Erythroblast (primary cell): ENCODE measurements at places on chromosomes 6 and 20.

- no peak for DNase-seq
These were observed 114.9 kb downstream of the MAP3K5 start for GRCh38 chr6:136677344-136677743.

GRCh38 chr6:56091159-56091869, 156.1 kb downstream of the COL21A1 start:
- no peak for DNase-seq

DNA sequence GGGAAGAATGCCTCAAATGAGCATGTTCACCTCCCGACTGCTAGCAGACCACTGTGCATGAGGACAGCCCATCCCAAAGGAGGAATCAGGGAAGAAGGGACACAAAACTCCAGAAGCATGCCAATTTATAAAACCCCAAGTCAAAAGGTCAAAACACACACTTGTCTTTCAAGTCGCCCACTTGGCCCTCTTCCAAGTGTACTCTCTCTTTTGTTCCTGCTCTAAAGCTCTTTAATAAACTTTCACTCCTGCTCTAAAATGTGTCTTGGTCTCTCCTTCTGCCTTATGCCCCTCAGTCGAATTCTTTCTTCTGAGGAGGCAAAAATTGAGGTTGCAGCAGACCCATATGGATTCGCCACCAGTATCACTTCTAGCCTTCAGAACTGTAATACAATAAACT, 33.9 kb upstream of the TPBG start:
- no peak for DNase-seq

- DNase-seq: no peak
These were observed 62.6 kb upstream of the PMEPA1 start for GRCh38 chr20:57772349-57772964.

DNA sequence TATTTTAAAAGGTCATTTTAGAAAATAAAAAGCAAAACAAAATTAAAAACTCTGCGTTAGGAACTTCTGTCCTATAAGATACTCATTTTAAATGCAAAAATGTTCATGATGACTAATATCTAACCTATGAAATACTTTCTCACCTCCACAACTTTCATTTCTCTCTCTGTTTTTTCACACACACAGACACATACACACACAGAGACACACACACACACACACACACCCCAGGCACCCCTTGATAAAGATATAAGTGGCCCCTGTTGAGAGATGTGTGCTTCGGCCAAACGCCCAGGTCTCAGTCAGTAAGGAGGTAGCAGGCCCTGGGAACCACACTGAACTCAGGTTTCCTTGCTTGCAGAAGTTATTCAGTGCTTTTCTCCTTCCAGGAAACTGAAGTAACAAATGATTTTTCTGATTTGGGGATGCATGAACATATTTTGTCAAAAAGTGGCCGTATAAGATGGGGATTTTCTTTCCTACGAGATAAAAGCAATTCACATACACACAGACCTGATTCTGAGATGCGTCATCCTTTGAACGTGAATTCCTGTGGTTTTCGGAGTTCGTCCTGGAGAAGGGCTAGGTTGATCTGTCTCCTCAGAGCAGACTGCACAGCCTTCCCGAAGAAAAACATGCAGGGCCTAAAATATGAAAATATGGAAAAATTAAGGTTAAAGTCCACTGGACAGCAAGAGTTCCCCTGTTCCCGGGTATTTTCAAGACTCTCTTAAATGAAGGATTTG, 306.8 kb upstream of the FOXQ1 start:
- no peak for DNase-seq

- no peak for DNase-seq
These were observed 14.8 kb downstream of the AKAP12 start for GRCh38 chr6:151254451-151255081.

DNA sequence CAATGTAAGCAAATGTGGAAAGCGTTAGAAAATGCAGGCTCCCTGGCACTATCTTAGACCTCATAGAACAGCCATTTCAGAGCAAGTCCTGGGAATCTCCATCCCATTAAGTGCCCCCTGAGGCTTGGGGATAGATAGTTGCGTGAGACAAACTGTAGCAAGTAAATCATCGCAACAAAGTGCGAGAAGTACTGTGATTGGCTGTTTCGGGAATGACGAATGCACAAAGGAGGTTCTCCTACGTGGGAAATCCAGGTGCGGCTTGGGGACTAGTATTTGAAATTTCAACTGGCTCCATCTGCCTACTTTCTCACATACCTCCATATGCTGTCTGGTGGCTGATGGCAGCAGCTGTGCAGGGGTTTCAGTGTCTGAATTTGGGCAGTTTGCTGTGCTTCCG, 84.5 kb downstream of the PLEKHG1 start:
- no peak for DNase-seq

DNA sequence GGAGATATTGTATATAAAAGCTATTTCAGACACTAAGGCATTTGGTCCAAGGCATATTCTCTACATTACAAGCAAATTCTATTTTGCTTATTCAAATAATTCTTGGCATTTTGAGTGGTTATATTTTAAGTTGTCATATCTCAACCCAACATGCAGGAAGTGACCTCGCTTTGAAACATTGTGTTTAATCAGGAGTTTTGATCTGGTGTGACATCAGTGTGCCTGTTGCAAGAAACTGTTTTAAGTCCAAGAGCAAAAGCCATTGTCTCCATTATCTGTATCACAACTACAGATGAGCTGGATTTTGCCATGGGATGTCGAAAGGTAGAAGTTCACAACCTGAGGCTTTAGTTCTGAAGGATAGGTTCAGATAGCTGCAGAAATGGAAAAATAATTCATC, 509.9 kb upstream of the ID4 start:
- no peak for DNase-seq

DNA sequence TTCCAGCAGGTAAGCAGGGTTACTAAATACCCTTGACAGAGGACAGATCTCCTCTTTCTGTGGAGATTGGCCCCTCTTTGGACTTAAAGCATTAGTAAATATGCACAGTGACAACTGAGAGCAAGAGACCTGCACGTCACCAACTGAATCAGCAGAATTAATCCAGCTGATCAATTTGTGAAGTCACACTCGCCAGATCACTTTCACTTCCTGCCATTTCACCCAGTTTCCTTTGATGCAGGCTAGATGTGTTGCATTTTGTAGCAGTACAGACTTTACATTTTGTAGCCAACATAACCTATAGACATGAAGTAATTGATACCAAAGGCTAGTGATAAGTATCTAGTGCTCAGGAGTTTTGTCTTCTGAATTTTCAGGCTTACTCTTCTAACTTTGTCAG, 11.9 kb downstream of the SYNE1 start:
- no peak for DNase-seq

DNA sequence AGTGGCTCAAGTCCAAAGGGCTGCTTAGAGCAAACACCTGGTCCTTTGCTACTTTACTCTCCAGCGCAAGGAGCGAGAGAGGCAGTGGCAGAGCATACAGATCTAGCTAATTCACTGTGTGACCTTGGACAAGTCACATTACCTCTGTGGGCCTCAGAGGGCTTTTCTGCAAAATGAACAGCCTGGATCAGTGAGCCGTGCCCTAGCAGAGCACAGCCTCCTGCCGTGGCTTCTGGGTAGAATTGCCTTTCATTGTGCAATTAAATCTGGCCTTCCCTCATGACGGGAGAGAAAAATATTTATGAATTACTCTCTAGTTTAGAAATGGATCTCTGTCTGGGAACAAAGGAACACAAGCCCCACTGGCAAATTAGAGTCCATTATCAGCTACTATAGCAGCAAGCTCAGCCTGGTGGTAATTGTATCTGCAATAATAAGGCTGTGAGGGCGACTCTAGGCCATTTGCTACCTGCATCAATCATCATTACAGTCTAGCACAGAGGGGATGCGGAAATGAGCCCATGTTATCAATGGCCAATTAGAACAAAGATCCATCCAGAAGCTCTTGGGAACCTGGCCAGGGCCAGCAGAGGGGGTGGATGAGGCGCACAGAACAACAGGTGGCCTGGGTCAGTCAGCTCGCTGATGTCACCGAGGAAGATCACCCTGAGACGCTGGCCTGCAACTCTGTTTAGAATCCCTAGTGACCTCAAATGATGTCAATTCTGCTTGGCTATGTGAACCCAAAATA, 114.2 kb upstream of the LY86 start:
- DNase-seq: no peak

GRCh38 chr6:16511723-16512489, 249.4 kb downstream of the ATXN1 start:
- DNase-seq: no peak

DNA sequence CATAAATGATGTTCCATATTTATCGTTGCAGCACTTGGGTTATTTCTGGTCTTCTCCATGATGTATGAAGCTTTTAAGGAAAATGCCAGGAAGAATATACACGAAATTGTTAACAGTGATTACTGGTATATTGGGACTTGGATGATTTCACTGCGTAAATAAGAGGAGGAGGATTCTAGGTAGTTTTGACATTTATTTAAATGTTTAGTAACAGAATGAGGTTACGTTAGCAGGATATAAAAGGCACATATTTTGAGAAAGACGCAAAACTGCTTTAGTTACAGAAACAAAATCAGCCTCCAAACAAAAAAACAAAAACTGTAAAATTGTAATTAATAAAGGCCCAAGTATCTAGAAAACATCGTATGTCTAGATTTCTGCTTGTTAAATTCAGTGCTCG, 147.7 kb downstream of the JARID2 start:
- DNase-seq: no peak

- DNase-seq: no peak
These were observed 298.8 kb upstream of the MAP3K7 start for GRCh38 chr6:90885611-90886056.

- no peak for DNase-seq
These were observed 197.3 kb downstream of the ZFAND3 start for GRCh38 chr6:38016824-38017223.

GRCh38 chr6:149147195-149147594, 170.3 kb upstream of the TAB2 start:
- DNase-seq: no peak

DNA sequence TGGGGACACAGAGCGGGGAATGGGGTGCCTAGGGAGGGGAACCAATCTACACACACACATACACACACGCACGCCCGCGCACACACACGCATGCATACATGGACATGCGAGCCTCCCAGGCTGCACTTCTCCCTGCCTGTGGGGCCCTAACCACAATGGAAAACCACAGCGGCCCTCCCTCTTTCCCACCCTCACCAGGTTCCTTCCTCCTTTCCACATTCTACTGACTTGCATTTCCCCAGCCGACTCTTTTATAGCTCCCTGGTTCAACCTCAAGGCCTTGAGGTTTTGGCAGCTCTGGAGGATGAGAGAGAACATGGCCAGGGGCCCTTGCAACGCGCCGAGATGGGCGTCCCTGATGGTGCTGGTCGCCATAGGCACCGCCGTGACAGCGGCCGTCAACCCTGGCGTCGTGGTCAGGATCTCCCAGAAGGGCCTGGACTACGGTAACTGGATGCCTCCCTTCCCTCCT, at the start of gene BPI:
TSS of gene BPI (plus strand) at position 249 of the 472 bp plus-strand sequence. CDS start at position 317, 68 bp downstream.
- DNase-seq: no peak

DNA sequence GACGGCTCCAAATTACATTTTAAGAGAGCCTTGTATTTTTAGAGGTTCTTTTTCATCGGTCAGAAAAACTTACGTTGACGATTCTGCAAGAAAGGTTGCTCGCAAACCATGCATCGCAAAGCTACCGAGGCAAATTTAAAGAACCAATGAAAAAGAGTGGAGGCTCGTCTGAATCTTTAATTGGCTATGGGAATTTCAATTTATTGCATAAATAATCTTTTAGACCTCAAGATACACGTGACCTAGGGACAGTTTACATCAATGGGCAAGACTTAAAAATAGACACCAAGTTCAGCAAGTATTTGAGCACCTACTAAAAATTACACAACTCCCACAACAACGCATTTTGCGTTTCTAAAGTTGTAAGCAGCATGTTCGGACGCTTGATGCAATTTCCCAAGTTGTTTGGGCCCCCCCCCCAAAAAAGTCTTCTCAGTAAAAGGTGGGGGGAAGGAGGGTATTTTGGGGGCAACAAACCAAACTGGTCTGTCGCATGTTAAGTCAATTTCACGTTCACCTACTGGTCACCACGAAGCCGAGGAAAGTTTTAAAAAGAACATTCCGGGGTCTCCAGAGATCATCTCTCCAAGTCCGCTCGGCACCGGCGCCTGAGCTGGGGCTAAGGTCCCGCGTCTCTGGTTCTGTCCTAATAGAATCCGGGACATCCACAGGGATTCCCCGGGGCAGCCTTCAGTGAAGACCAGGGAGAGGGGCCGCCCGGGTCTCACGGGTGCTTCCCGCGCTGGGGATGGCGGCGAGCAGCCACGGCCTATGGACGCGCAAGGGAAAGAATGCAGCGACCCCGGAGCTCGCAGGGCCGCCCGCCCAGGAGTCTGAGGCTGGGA, 851 bp downstream of the SNX5 start:
- peak; percentile 73 for DNase-seq

GRCh38 chr20:50172347-50173013, 18.1 kb upstream of the CEBPB start:
- DNase-seq: peak; percentile 32

DNA sequence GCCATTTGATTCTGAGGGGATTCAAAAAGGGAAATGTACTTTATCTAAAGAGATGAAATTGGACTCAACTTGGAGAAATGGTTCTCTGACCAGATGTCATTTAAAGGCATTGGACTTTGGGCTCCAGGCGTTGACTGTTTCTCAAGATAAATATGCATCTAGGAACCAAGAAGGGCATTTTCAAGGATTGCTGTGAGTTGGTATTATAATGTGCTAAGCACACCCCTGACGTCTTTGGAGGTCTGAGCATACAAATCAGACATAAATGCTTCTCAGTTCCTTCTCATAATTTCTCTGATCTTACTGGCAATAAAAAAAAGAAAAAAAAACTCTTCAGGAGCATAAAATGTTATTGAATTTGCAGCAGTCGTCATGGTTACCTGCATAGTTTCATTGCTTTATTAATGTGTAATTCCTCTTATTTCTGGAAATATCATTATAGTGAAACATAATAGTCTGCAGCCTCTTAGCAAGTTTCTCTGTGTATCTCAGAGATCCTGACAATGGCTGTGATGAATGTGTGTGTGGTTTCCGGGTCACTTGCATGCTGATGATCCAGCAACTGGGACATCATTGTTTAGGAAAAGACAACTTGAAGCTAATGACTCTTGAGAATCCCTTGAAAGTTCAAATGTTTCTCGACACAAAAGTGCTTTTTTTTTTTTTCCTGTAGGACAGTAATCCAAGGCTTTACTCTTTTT, 136.0 kb downstream of the AIG1 start:
- no peak for DNase-seq
